HS-5 (cell line): ENCODE measurements at places on chromosomes 5 and 9.

GRCh38 chr5:83430130-83431010, 41.2 kb upstream of the VCAN start:
- peak; percentile 19 for DNase-seq

DNA sequence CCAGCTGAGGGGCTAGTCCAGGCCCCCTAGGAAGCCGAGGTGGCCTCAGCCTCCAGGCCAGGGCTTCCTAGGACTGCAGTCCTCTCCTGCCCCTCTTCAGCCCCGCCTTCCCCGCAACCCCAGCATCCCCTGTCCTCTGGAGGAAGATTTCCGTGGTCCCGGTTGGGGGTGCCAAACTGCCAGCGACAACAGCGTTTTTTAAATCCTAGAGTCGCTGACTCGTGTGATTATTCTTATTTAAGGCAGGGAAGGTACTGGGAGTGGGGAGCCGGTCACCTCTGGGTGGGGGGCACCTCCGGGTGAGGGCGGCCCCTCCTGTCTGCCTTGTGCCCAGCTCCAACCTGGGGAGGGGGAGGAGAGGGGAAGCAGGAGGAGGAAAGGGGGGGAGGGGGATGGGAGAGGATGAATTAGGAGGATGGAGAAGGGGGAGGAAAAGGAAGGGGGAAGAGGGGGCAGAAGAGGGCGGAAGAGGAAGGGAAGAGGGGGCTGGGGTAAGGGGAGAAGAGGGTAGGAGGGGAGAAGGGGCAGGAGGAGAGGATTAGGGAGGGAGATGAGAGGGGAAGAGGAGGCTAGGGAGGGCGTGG, 173.1 kb upstream of the IER5L start:
- DNase-seq = no peak

DNA sequence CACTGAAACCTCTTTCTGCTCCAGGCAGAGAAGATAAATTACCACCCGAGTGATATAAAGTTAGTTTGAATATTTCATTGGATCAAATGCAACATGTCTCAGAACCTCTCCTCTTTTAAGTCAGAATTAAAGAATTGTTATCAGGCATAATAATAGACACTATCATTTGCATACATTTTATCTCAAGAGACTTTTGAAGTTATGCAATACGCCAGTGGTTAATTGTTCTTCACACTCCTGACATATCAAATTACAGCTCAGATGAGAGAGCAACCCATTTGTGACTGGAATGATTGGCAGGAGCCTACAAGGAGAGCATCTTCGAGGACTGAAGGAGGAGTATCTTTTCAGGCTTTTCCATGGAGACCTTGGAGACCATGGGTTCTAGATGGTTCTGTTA, 452.2 kb downstream of the KDM4C start:
- DNase-seq = no peak

DNA sequence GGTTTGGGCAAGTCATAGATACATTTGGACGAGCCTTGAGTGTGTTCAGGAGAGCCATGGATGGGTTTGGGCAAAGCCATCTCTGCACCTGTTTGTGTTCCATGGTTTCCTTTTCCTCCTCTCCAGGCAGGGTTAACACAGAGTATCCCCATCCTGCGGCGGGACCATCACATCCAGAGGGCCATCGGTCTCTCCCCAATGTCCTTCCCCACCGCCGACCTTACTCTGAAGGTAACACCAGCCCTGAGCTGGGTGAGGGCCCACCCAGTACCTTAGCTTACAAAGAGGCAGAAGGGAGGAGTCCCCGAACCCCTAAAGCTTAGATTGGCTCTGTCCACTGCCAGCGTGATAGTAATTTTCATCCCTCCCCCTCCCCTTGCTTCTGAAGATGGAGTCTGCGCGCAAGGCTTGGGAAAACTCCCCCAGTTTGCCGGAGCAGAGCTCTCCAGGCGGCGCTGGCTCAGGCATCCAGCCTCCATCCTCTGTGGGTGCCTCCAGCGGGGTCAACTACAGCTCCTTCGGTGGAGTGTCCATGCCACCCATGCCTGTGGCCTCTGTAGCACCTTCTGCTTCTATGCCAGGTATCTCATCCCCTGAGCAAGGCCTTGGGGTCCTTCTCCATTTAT, 18.0 kb upstream of the POMT1 start:
- DNase-seq = no peak

GRCh38 chr9:93918061-93918460, 37.1 kb downstream of the BARX1 start:
- no peak for DNase-seq

- DNase-seq = no peak
Measured at GRCh38 chr9:13627502-13627901, 348.0 kb upstream of the MPDZ start.

DNA sequence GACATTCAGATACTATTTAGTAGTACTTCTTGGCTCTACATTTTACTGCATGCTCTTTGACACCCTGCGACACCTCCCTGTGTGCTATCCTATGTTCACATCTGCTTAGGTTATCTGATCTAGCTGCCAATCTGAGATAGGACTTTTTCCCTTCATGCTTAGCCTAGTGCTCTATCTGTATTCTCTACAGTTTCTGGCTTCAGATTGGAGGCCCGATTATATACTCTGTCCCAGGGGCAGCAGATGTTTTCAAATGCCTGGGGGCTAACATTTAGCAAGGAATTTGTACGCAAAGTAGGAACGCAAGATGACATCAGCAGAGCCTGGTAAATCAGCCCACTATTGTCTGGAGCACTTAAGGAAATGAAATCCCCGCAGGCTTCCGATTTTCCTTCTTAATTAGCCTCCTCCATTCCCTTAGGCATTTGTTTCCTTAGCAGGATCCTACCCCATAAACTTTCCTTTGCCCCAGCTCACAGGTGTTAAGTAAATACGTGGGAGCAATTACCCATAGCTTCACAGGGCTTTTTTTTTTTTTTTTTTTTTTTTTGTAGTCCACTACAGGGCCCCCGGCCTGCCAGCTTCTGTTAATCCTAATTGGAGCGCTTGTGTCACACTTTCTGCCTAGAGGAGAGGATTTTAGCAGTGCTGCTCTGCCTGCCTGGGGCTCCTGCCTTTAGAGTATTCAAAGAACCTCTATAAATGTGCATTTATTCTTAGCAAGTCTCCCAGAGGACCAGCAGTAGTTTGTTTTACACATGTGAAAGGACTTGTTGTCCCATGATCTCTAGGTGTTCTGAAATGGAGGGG, 61.1 kb upstream of the LPAR1 start:
- no peak for DNase-seq

DNA sequence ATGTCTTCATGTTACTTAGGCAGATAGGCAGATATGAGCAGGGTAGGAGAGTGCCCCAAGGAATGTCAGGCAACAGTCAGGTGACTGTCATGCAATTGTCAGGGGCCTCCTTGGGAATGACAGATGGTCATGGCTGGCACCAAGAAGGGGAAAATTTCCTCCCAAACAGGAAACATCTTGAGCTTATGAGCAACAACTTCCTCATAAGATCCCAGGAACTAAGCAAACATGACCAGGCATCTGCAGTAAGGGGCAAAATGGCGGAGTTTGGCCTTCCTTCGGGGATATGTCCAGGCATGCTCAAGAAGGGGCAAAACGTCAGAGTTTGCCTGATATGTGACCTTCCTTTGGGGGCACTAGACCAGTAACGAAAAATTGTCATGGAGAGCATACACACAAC, 591.8 kb downstream of the PDE4D start:
- no peak for DNase-seq

DNA sequence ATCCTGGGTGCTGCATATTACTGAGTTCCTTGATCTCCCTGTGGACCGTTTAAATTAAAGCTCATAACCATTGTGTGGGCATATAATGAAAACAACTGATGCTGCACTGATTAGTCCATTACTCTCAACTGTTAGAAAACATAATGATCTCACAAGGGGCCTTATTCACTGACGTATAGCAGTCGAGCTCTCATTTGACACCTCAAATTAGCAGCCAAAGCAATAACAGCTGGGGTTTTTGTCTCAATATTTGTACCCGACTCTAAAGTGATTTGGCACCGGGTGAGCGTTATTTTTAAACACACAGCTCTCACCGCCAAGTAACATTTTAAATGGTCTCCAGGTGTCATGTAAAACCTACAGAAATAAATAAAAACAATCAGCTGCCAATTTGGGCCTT, 252.2 kb upstream of the PANK3 start:
- DNase-seq = no peak

- peak; percentile 86 for DNase-seq
Measured at GRCh38 chr9:2967766-2968165, 123.9 kb upstream of the PUM3 start.

DNA sequence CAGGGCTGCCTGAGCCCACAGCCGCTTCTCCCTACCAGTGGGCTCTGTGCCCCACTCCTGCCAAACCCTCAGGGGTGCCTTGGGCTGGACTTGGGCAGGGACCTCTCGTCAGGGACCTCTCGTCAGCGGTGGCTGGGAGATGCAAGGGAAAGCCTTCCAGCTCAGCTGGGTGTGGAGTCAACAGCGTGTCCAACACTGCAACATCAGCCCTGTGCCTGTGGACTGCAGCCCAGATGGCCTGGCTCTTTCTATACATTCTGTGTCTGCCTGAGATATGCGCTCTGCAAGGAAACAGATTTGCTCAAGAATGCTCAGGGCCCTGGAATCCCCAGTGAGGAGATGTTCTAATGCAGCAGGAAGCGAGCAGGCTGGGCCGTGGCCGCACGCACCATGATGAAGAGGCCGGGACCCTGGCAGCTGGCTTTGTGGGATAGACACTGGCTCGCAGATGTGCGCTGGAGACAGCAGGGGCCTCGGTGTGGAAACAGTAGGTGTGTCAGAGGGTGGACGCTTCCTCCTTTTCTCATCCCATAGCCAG, 85.0 kb upstream of the COL5A1 start:
- DNase-seq = no peak

DNA sequence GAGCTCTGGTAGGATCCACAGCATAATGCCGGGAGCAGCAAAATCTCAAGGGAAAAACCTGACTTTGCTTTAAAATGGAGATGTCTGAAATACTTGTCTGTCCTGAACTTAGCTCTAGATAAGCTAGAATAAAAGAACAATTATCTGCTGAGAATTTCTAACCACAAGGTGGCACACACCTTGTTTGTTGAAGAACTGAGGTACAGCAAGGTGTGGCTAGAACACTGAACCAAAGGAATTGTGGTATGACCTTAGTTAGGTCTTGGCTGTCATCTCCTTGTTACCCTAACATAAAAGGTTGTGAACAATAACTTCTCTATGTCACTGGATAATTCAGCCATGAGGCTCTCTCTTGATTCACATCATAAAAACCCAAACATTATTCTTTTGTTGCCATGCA, 72.3 kb upstream of the ANXA1 start:
- no peak for DNase-seq

GRCh38 chr5:73764586-73764985, 138.6 kb downstream of the ARHGEF28 start:
- peak; percentile 73 for DNase-seq

DNA sequence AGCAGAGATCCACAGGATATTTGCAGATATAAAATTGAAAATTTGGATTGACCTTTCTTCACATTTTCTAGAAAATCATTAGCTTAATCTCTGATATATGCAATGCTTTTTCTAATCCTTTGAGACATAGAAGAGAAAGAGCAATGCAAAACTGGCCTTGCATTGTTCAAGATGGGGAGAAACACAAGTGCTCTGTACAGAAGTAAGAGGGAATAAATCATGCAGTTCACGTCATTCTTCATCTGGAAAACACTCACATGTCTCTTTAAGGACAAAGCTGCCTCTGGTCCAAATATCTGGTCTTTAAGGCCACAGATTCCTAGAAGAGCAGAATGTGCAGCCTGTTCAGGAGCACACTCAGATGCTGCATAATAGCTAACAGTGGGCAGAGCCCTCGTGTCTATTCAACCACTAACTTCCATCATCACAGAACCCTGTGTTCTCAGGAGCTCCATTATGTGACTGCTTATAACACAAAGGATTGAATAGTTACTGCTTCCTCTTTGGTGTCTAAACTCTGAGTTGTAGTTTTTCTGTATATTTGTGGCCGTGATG, 277.5 kb downstream of the PLK2 start:
- no peak for DNase-seq

DNA sequence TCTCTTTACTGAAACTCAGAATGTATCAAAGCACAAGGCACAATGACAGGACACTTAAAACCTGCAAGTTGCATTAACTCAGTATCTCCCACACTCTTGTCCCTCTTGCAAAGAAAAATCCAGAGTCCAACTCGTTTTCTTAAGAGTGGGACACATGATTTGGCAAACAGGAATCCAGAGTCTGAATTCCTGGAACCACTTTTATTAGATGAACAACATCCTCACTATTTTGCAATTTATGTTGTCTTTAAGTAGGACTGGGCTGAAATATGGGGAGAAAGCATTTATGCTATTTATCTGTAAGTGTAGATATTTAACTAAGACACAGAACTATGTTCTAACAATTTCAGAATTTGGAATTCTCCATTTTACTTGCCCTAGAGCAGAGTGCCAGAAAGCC, 69.1 kb downstream of the ABCA1 start:
- DNase-seq = no peak

GRCh38 chr5:74952406-74952805, 86.2 kb upstream of the FAM169A start:
- DNase-seq = no peak

- DNase-seq = no peak
Measured at GRCh38 chr9:123749580-123750202, 180.2 kb downstream of the DENND1A start.

DNA sequence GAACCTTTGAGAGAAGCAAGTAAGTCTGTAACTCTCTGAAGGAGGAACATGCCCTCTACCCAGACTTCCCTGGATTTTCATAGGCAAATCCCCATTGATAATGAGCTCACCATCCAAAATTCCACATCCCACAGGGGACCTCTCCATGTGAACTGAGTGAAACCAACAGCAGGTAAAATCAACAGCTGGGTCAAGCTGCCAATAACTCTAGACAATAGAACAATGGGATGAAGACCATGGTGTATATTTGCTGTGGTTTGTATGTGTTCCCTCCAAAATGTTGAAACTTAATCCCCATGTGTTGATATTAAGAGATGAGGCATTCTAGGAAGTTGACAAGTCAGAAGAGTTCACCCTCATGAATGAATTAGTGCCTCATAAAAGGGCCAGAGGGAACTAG, 110.2 kb upstream of the MYO10 start:
- no peak for DNase-seq

DNA sequence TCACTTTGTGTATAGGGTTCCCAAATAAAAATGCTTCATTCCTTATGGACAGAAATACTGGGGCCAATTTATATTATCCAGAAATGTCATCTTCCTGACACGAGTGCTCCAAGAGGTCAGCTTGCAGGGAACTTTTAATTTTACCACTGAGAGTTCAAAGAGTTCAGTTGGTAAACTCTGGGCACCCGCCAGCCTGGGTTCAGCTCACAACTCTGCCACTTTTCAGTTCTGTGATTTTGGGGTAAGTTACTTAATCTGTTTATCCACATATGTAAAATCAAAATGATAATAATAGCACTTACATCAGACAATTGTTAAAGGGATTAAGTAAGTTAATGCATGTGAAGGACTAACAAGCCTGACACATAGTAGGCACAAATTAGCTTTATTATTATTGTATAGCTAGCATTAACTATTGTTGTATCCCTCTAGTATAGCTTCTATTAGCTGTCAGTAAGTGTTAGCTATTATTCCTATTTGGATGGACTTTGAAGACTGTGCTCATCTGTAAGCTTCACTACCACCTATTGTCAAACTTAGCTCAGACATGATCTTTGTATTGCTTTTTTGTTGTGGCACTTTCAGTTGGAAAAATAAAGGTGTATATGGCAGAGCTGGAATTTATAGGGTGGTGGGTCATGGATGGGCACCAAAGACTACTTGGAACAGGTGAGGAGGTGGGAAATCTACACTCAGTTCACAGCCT, 1.6 kb downstream of the MEGF10 start:
- no peak for DNase-seq
